Panc1 (cell line): ENCODE measurements at places on chromosomes 1 and 21. TPM values are rescaled to one million over a fixed set of nuclear protein-coding genes. Genes with fewer than 3 reads are reported as not detected.
A peak's percentile ranks its signal among the peaks of the same experiment; 100 is the strongest.

The ZBED6 gene
- 39.8 TPM for total RNA-seq

The CD52 gene
- total RNA-seq = 1.6 TPM

GRCh38 chr1:30977105-30977504 is 68.5 kb upstream of the SDC3 start:
- peaks cover 10% of the 10 kb centered on the region for H3K4me1 ChIP-seq
- no peak overlapping the region for H3K4me3 ChIP-seq
- DNase-seq = no peak
- H3K27ac ChIP-seq = no peak overlapping the region

The AUNIP gene
- 12.2 TPM for total RNA-seq

DNA sequence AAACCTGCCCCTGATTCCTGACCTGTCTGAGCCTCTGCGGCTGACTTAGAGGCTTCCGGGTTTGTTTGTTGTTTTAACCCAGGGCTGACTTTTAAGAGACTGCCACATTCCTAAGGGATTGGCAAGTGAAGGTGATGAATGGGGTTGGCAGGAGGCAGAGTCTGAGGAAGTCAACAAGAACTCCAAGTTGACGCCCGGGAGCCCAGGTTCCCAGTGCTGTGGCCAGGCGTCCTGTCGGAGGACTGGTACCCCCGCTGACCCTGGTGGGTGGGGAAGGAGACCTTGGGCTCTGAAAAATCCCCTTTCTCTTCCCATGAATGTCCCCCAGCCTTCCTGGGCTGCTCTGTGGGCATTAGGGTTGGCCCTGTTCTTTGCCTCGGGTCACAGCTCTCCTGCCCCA is 19.7 kb upstream of the EPS8L3 start:
- H3K36me3 ChIP-seq = no peaks in the 10 kb centered on the region
- H3K27me3 ChIP-seq = no peaks in the 10 kb centered on the region
- H3K4me1 ChIP-seq = peaks cover 63% of the 10 kb centered on the region
- peak; percentile 52 for DNase-seq

DNA sequence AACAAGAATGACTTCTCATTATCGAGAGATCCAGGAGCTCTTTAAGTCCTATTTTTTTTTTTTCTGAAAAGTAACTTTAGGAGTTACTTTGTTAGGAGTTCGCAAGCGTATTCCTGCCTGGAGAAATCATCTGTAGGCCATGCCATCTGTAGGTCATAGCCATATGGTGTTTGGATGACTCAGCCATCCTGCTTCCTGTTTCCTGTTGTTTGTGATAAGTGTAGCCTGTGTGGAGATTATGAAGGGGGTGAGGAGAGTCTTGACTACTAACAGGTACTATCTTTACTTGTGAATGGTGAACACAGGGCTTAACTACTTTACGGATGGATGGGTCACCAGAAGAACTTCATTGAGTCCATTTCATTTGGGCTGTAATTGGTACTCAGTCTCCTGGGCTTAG is 327.2 kb downstream of the PTPRU start:
- no peak overlapping the region for H3K27ac ChIP-seq
- no peak for DNase-seq
- H3K36me3 ChIP-seq = no peaks in the 10 kb centered on the region
- H3K4me1 ChIP-seq = no peaks in the 10 kb centered on the region

The SCCPDH gene
- 40.2 TPM for total RNA-seq

The TOMM40L gene
- total RNA-seq = 9.2 TPM

- no peaks in the 10 kb centered on the region for H3K27me3 ChIP-seq
- no peaks in the 10 kb centered on the region for H3K36me3 ChIP-seq
- no peaks in the 10 kb centered on the region for H3K4me1 ChIP-seq
- no peak for DNase-seq
- H3K4me3 ChIP-seq = no peak overlapping the region
- no peak overlapping the region for H3K27ac ChIP-seq
Observed at GRCh38 chr1:186950547-186950946, 121.8 kb downstream of the PLA2G4A start.

GRCh38 chr21:15210235-15210678 is 145.5 kb upstream of the NRIP1 start:
- no peaks in the 10 kb centered on the region for H3K27me3 ChIP-seq
- H3K4me1 ChIP-seq = no peaks in the 10 kb centered on the region
- DNase-seq = no peak

The CLDN17 gene
- total RNA-seq = not detected
